Left lobe of liver (tissue), 2 donors: ENCODE measurements at places on chromosomes 7 and 10.
A peak's percentile ranks its signal among the peaks of the same experiment; 100 is the strongest.

DNA sequence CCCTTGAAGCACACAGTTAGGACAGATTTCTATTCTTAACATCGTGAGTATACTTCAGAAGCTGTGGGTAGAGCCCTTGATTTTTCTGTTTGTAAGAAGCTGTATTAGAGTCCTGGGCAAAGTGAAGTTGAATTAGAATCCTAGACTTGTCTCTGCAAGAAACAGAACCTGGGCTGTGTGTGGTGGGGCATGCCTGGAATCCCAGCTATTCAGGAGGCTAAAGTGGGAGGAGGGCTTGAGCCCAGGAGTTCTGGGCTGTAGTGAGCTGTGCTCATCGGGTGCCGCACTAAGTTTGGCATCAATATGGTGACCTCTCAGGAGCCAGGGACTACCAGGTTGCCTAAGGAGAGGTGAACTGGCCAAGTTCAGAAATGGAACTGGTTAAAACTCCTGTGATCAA, 183.4 kb downstream of the GNAI1 start:
- DNase-seq, result no peak

DNA sequence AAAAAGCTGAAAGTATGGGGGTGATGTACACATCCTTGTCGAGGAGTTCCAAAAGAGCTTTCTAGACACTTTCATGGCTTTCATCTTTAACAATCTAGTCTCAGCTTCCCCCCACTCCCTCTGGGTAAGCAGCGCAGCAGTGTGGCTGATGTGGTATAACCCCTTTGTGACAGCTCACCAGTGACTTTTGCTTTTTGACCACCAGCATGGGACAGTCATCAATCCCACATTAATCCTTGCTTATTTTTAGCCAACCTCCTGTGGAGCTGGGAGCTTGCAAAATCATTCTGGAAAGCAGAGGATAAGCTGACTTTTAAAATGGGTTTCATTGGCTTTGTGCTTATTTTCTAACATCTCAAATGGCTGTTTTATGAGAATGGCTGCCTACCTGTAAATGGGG, 272.7 kb downstream of the HDAC9 start:
- DNase-seq, result no peak

GRCh38 chr7:18685971-18686370, 190.4 kb downstream of the HDAC9 start:
- no peak for DNase-seq

DNA sequence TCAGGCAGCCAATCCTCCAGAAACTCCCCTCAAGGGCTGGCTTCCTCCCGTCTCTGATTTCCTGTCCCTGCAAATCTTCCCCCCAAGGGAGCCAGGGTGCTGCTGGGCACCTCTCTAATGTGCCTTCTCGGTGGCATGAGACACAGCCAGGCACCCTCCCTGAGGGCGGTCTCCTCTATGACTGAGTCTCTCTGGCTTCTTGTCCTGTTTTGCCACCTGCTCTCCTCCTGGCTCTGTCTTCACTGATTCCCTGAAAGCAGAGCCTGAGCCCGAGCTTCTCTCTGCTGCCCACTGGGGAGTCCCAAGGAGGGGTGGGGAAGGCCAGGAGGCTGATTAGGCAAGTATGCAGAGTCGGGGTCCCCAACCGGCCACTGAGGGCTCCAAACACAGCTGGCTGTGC, 60.4 kb upstream of the INSIG1 start:
- no peak for DNase-seq

DNA sequence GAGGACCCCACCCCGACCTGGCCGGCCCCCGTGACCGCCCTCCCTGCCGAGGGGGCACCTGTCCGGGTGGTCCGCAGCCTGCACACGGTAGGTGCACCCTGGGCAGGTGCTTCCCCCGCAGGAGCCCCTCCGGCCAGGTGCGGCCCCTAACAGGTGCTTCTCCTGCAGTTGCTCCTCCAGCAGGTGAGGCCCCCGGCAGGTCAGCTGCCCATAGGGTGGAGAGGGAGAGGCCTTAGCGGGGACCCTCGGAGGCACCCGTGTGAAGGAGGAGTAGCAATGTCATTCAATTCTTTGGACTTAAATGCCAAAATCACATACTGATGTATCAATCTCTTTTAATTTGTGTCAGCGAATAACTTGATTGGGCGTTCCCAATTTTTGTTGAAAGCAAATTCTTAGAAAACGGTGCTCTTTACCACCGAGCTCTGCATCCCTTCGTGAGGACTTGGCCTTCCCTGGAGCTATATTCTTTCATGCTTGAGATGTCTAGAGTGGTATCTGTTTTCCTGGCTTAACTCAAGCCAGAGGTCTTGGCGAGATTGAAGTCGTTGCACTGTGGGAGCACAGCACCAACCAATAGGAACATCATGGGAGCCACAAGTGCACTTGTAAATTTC, 738 bp upstream of the NCAPG2 start:
- DNase-seq, result no peak

GRCh38 chr10:34757933-34758332, 57.2 kb downstream of the PARD3 start:
- DNase-seq, result no peak

DNA sequence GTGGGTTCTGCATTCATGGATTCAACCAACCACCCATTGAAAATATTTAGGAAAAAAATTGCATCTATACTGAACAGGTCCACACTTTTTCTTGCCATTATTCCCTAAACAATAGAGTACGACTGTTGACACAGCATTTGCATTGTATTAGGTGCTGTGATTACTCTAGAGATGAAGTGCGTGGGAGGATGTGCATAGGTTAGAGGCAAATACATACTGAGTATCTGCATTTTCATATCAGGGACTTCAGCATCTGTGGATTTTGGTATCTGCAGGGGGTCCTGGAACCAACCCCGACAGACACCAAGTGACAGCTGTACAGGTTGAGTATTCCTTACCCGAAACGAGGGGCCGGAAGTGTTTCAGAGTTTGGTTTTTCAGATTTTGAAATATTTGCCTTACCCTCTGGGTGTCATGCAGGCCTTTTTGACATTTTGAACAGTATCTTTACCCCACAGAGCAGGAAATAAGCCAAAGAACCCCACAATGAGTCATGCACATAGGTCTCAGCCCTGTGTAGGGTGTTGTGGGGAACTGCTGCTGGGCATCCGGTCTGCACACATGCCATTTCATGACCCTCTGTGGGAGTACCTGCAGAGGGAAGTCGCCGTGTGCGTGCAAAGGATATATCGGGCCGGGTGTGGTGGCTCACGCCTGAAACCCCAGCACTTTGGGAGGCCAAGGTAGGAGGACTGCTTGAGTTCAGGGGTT, 14.5 kb downstream of the NUDT5 start:
- DNase-seq, result no peak

DNA sequence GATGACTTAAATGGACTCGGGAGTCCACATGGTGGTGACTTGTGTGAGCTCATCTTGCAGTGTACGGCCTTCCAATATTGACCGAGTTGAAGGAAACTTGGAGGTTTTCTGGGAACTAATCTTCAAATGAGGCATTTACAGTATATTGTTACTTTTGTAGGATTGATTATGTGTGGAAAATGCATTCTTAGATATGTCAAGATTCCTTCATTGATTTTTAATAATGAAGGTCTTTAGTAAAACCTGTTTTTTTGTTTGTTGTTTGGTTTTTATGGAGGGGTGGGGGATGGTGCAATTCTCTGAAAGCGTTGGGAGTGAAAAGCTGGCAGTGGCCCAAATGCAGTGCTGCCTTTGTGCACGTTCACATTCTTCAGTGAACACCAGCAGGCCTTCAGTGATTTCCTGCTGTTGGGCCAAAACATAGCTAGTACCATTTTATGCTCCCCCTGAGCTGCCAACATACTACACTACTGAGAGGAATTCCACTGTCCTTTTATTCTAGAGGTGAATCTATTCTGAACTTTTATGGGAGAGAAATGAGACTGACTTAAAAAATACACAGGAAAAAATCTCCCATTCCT, 50.4 kb downstream of the CCNY start:
- DNase-seq, result no peak

GRCh38 chr10:129466703-129467358, at the start of gene MGMT:
Gene MGMT (plus strand): TSS chr10:129467241.
- peak; percentile 97 for DNase-seq

DNA sequence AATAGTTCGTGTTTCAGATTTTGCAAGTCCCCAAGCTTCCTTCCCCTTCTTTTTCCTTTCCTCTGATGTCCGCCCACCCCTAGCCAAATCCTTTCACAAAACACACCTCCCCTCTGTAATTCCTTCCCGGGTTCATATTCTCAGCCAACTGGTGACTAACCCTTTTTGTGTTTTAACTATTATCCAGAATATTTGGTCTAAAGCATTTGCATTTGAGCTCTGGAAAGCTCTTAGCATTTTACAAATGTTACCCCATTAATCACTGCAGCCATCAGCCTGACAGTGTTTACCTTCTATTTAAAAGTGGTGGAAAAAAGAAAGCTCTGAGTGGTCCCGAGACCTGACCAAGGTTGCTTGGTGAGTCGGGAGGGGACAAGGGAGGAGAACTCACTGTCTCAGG, 139.0 kb downstream of the CREB5 start:
- DNase-seq, result no peak

DNA sequence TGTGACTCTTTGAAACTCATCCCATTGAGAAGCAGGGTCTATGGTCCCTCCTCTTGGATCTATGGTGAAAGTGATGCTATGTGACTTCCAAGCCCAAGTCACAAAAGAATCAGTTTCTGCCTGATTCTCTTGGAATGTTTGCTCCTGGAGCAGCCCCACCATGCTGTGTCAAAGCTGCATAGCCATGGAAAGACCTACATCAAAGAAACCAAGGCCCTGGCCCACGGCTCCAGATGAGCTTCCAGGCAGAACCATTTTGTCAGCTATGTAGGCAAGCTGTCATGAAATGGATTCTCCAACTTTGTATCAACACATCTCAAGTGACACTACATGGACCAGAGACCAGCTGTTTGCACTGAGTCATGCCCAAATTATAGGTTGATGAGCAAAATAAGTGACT, 77.0 kb downstream of the AASS start:
- DNase-seq, result no peak

DNA sequence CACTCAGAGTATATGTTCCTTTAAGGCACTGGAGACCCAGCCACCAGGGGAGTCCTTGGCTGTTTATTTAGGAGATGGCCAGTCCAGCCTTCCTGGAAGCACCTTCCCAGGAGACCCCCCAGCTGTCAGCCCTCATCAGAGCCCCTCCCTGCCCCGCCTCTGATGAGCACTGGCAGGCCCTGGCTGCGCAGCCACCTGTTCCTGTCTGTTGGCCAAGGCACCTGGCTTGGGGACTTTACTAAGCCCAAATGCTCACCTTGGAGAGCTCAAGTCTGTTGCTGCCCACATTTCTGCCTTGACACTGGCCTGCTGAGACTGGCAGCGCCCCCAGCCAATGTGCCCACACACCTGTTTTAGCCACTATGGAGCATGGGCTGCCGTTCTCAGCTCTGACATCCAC, 124.7 kb downstream of the ELMO1 start:
- DNase-seq, result no peak

DNA sequence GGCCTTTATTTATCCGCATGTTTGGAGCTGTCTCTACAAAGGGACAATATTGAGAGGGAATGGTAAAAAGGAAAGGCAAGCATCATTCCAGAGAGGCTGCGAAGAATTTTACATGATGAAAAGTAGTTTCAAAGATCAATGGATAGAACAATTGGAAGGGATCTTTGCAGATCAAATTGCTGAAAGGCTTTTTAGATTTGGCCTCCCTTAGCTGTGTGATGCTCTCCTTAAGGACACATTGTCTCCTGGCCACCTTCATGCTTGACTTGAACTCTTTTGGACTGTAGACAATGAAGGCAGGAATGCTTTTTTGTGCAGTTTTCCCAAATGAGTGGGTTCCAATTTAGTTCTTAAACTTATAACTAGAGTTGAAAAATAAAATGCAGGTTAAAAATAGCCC, 344.7 kb downstream of the ARL4A start:
- no peak for DNase-seq

DNA sequence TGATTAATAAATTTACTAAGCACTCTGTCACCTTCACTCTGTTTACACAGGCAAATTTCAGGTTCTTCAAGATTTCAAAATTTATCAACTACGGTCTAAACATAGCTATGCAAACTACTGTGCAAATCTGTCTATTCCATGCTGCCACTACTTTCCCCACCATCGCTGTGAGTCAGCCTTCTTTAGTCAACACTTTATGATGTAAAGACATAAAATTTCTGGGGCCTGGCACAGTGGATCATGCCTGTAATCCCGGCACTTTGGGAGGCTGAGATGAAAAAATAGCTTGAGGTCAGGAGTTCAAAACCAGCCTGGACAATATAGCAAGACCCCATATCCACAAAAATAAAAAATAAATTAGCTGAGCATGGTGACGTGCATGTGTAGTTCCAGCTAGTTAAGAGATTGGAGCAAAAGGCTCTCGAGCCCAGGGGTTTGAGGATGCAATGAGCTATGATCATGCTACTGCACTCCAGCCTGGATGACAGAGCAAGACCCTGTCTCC, 42.6 kb downstream of the CNOT4 start:
- no peak for DNase-seq

- DNase-seq, result no peak
Observed at GRCh38 chr10:47339759-47340607, 8.2 kb upstream of the RBP3 start.

GRCh38 chr10:45428611-45429510, 54.8 kb downstream of the ALOX5 start:
- DNase-seq, result no peak

DNA sequence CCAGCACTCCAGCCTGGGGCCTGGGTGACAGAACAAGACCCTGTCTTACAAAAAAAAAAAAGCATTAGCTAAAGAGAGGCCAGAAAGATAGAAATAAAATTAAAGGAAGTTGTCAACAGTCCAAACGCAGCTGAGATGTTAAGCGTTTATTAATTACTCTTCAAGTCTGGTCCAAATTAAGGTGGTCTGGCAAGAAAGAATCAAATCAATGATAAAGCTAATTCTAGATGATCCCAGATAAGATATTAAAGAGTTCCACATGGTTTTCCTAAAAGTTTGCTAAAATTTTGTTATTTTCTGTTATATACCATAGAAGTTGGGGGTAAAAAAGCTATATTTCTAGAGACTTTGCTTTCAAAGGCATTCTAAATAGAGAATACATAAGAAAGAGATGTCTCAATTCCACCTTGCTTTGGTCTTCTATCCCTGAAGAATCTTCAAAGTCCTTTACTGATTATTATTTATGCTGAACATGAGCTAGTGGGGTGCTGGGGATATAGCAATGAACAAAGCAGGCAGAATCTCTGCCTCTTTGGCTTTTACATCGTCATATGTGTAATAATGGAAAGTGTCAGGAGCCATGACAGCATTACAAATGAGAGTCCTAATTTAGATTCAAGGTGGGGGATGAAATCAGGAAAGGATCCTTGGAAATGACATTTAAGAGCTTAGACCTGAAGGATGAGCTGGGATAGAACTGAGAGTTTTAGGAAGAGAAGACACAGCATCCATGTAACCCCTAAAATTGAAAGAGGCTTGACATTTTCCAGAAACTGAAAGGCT, 23.4 kb downstream of the FRA10AC1 start:
- DNase-seq, result no peak

- DNase-seq, result no peak
Observed at GRCh38 chr7:29224726-29225125, 30.2 kb downstream of the CHN2 start.

- DNase-seq, result no peak
Observed at GRCh38 chr7:106521541-106521940, 139.4 kb downstream of the CCDC71L start.

GRCh38 chr7:16529697-16530096, 3.1 kb downstream of the LRRC72 start:
- DNase-seq, result no peak

- DNase-seq, result no peak
Observed at GRCh38 chr7:100174582-100174981, 2.6 kb downstream of the GPC2 start.

- no peak for DNase-seq
Observed at GRCh38 chr7:151195616-151196450, 8.8 kb upstream of the ASB10 start.

- DNase-seq, result peak; percentile 53
Observed at GRCh38 chr10:133356549-133357284, 1.1 kb downstream of the FUOM start.
